ENCODE measurements at places on chromosomes 6 and 20. TPM values are rescaled to one million over a fixed set of nuclear protein-coding genes. Genes with fewer than 3 reads are reported as not detected.

- DNase-seq, result no peak
These were observed 19.5 kb downstream of the KIZ start for GRCh38 chr20:21145424-21145823.

GRCh38 chr6:51299621-51300380 lies 481.1 kb downstream of the TFAP2B start:
- no peak for DNase-seq

GRCh38 chr6:19857703-19858102 lies 20.5 kb downstream of the ID4 start:
- DNase-seq, result no peak

- DNase-seq, result no peak
These were observed 31.6 kb downstream of the VEGFA start for GRCh38 chr6:43801495-43802181.

Gene RAMACL
- total RNA-seq, result not detected
